ENCODE measurements at places on chromosomes 7 and 10. TPM values are rescaled to one million over a fixed set of nuclear protein-coding genes. Genes with fewer than 3 reads are reported as not detected.

DNAJC12 gene
- total RNA-seq, result 6.7 TPM

RNLS gene
- 13.9 TPM for total RNA-seq

CPA2 gene
- 1.9 TPM for total RNA-seq

WEE2 gene
- 0.09 TPM for total RNA-seq

STEAP1 gene
- total RNA-seq, result not detected

AKR1C1 gene
- 5.5 TPM for total RNA-seq

KNDC1 gene
- 33.9 TPM for total RNA-seq

GBX1 gene
- 1.6 TPM for total RNA-seq

ZNF248 gene
- total RNA-seq, result 9.9 TPM

LRRC4 gene
- 9.3 TPM for total RNA-seq

ATOH7 gene
- total RNA-seq, result not detected

ATP6V0A4 gene
- 0.28 TPM for total RNA-seq

IL6 gene
- total RNA-seq, result not detected

FAM24A gene
- total RNA-seq, result not detected

ADCY1 gene
- total RNA-seq, result 22.9 TPM

SPRN gene
- 0.33 TPM for total RNA-seq

ABCB4 gene
- 1.0 TPM for total RNA-seq

PILRA gene
- total RNA-seq, result 3.1 TPM

PALD1 gene
- 19.1 TPM for total RNA-seq

PPRC1 gene
- total RNA-seq, result 22.9 TPM

C10orf62 gene
- total RNA-seq, result 0.25 TPM

Data from cardiac muscle cell (in vitro differentiated cells and primary cell).